ENCODE measurements at places on chromosomes 16 and 17.

DNA sequence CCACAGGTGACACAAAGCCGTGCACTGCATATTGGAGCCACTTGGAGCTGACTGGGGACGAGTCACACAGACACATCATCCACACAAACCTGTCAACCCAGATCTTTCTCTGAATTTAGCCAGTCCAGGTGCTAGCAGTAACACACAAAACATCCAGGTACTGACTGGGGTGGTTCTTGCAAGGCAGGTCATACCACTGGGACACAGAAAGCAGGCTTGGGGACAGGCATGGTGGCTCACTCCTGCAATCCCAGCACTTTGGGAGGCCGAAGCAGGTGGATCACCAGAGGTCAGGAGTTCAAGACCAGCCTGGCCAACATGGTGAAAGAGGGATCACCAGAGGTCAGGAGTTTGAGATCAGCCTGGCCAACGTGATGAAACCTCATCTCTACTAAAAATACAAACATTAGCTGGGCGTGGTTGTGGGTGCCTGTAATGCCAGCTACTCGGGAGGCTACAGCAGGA lies 14.9 kb downstream of the ENPP7 start:
- no peak for DNase-seq

DNA sequence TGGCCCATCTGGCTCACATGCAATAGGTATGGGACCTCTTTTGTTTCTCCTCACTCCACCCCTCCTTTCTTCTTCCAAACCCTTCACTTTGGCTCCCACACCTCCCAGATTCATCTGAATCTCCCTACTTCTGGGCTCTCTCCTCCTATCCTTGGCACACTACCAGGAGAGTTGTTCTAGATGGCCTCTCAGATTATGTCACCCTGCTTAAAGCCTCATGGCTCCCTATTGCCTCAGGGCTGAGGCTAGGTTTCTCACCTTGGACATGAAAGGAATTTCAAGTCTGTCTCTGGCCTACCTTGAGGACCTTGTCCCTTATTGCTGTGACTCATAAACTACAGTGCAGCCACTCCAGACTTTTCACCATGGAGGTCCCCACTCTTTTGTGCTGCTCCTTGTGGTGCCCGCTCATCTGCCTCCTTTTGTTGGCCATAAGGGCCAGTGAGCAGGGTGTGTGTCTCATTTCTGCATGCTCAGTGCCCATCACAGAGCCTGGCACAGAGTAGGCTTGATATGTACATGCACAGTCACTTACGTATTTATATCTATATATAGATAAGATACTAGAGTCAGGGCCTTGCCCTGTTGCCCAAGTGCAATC lies 1.0 kb upstream of the MFAP4 start:
- no peak for DNase-seq

DNA sequence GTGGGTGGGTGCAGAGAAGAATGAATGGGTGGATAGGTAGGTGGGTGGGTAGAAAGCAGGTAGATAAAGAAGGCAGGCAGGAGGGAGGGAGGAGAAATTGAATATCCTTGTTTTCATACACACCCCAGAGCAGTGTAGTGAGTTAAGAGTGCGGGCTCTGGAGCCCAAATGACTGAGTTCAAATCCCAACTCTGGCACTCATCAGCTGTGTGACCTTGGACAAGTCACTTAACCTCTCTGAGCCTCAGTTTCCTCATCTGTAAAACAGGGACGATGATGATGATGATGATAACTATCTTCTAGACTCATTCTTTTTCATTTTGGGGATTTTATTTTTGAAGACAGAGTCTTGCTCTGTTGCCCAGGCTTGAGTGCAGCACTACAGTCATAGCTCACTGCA lies 2.0 kb upstream of the IL21R start:
- no peak for DNase-seq

GRCh38 chr16:1674751-1675664 lies 3.1 kb upstream of the JPT2 start:
- DNase-seq = no peak

DNA sequence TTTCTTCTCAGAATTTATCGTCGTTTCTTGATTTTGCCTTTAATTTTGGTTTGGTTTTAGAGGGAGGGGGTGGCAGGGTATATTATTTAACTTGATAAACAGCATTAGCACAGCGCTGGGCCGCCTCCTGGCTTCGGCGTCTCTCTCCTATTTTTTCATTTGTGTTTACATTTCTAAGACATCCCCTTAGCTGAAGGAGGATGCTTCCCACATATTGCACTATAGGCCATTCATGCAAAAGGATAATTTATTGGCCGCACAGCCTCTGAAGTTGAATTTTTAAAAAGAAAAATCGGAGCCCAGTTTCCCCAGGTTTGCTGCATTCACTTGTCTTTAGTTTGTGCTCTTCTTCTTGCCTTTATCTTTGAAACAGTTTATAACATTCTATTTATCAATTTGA lies 497.4 kb upstream of the ZFHX3 start:
- no peak for DNase-seq

DNA sequence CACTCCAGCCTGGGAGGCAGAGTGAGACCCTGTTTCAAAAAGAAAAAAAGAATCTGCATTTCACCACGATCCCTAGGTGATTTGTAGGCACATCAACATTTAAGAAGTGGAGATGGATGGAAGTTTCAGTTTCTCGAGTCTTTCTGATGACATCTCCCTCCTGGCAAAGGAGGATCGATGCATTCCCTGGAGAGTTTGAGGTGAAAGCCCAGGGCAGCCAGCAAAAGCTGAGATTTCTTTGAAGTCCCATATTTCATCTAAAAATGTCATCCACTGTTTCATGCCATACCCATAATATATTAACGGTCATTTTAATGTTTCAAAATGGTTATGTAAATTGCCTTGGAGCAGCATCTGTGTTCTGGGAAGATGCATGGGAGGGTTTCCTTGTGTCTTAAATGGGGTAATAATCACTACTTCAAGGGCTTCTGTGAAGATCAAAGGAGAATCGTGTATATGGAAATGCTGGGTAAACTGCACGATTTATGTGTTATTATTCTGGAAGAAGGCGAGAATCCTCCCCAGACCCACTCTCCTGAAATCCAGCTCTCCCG lies 63.4 kb downstream of the KATNIP start:
- no peak for DNase-seq

DNA sequence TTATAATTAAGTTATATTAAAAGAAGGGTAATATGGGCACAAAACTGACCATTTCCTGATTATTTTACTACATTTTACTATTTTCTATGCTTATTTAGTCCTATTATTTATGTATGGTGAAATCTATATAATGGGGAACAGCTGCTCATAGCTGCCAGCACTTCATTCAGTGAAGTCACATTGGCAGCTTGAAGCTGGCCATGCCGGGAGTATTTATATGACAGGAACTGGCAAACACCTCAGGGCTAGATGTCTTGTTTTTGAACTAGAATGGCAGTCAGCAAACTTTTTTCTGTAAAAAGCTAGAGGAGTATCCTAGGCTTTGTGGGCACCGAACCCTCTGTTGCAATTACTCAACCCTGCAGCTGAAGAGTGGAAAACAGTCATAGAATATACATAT lies 104.1 kb downstream of the CDH13 start:
- DNase-seq = no peak

GRCh38 chr16:17273142-17273561 lies 197.6 kb downstream of the XYLT1 start:
- peak; percentile 74 for DNase-seq

- no peak for DNase-seq
These were observed 787 bp upstream of the CCL3L1 start for GRCh38 chr17:36197387-36197703.

GRCh38 chr17:6487251-6488007 lies 43.2 kb downstream of the PIMREG start:
- DNase-seq = no peak

DNA sequence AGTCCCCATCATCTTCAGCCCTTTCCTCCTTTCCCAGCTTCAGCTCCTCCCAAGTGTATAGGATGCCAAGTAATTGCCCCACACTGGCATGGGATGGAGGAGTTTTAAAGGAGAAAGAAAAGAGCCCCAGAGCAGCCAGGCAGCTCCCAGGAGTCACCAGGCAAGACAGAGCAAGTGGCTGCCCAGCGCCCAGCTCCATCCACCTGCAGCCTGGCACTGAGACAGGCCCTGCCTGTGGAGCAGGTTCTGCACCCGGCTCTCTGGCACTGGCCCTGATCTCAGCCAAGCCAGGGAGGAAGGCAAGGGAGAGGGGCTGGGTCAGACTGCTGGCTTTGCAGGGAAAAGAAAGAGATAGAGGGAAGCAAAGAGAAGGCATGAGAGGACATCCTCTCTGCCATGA lies 21.7 kb downstream of the FOXN1 start:
- no peak for DNase-seq

DNA sequence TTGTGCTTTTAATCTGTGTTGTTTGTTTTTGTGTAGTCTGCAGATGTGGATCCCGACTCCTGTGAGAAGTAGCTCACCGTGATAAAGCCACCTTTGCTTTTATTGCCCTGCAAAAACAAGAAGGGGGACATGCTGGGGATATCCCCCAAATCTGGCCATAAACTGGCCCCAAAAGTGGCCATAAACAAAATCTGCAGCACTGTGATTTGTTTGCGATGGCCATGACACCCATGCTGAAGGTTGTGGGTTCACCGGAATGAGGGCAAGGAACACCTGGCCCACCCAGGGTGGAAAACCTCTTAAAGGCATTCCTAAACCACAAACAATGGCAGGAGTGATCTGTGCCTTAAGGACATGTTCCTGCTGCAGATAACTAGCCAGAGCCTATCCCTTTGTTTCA lies 15.1 kb downstream of the AHSP start:
- no peak for DNase-seq

- DNase-seq = peak; percentile 75
These were observed 43.6 kb downstream of the TBC1D16 start for GRCh38 chr17:79991924-79992648.

DNA sequence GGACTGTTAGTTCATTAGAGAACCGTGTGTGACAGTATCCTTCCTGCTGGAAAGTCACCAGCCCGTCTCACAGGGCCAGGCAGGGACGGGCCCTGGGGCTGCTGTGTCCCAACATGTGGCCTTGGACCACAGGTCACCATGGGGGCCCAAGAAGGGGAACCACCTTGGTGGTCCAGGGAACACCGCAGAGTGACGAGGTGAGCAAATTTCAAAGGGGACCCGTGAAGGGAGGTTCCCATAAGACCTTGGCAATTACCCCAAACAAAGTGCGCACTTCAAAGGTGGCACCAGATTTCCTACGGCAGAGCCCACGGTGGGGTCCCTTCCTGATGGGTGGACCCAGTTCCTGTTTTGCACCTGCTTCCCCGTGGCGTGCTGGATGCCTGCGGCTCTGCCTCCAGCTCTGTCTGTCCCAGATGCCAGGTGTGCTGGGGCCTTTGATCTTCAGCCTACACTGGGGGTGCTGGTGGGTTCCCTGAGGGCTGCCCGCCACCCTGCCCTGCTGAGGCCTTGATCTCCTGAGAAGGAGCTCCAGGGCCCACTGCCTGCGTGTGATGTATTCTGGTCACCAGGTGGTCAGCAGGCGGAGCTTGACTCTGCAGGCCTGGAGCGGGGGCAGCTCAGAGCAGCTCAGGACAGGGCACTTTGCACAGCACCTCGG lies 27.0 kb downstream of the SLC7A5 start:
- no peak for DNase-seq

DNA sequence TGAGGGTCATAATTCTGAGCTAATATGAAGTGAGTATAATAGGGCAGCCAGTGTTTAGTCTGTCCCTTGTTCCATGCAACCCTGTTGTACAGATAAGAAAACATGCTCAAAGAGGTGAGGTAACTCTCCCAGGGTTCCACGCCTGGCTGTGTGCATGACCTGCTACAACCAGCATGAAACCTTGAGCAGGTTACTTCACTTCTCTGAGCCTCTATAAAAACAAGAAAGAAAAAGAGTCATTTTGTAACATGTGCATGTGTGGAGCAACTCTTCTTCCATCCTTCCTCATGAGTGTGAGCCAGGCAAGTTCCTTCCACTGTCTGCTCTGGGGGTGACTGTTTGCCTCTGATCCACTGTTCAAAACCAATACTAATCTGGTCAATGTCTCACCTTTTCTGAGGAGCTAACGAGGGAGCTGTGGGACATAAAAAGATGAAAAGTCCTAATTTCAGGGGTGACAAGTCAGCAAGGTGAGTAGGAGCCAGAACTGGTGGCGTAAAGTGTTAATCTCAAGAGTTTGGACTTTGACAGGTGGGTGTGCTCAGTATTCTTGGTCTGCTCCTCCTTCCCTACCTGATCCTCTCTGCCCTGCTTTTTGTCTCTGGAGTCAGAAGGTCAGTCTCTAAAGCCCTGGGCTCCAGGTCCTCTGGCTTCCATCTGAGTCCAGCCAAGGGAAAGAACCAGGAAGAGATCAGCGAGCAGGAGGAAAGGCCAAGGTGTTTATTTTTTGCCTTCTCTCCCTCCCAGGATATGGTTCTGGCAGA lies 21.5 kb downstream of the GFOD2 start:
- DNase-seq = no peak

DNA sequence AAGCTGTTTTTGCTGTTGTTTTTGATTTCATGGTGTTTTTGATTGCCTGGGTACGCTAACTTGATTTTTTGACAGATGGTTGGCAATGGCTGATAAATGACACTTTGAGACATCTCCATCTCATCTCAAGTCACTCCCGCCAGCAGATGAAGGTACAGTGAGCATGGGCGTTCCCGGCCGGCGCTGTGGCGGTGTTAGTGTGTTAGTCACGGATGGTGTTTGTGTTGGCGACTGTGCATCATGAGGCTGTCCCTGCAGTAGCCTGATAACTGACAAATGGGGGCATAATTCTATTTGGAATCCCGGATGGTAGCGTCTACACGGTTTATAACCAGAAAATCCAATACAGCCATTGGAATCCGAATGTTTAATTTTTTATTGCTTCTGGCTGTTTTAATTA lies 81.6 kb upstream of the ZNF750 start:
- no peak for DNase-seq

DNA sequence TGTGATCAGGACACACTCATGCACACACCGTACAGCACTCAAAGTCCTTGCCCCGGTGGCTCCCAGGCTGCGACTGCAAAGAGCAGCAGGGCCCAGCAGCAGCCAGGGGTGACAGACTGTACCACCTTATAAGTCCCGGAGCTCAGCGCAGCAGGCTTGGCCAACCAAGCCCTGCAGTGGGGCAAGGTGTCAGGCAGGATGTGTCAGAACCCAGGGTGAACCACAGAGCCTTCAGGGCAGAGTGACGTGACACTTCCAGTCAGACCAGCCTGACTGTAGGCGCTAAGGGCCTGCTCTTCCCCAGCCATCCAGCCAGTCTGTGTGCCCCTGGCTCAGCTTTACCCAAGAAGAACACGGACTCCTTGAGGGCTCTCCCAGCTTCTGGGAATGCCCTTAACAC lies 204.1 kb downstream of the COPRS start:
- peak; percentile 52 for DNase-seq

DNA sequence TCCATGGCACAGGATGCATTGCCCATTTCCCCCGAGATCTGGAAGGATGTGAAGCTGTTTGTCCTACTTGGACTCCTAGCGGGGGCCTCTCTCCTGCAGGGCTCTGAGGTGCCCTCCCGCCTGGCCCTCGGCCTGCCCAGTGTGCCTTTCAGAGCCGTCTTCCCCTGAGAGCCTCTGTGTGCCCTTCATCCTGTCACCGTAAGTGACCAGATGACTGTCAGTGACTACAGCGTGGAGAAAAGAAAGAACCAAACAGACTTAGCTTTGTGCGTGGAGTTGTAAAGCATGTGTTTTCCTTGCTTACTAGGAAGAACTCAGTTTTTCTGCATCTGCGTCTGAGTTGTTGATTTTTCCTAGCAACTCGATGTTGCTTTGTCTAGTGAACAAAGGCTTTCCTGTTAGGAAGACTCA lies 56.1 kb downstream of the BANP start:
- DNase-seq = no peak

- no peak for DNase-seq
These were observed 56.8 kb upstream of the HS3ST2 start for GRCh38 chr16:22757202-22757601.

GRCh38 chr17:80866050-80866793 lies 125.4 kb upstream of the CHMP6 start:
- DNase-seq = peak; percentile 86

GRCh38 chr16:72785171-72785570 lies 262.8 kb downstream of the ZFHX3 start:
- DNase-seq = no peak

Measured in activated CD8-positive, alpha-beta memory T cell treated with anti-CD3 and anti-CD28 coated beads for 24 hours (primary cell).